ENCODE measurements at places on chromosomes 1 and 21.

DNA sequence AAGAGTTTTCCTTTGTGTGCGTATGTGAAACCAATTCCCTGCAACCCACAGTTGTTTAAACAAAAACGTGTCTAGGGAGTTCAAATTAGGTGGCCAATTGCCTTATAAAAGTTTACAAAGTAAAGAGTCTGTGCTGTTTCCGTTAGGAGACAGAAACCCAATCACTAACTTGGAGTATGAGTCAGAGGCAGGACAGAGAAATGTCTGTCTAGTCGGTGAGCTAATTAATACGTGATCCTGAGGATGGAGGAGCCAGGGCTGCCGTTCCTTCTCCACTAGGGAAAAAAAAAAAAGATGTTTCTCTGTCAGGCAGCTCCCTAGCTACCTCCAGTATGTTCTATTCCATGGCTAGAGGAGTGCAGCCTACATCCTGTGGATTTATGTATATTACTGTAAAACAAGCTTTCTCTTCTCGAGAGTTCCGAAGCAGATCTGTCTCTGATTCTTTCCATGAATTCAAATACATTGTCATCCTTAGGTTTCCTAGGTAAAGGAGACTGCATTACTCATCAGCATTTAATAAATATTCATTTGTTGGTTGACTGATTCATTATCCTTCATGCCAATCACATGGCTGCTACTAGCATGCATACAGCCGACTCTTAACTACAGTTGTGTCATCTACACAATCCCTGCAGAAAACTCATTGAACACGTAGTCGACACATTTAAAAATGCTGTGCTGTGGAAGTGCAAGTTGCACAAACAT lies 430.6 kb downstream of the KIF26B start:
- no peak for DNase-seq

DNA sequence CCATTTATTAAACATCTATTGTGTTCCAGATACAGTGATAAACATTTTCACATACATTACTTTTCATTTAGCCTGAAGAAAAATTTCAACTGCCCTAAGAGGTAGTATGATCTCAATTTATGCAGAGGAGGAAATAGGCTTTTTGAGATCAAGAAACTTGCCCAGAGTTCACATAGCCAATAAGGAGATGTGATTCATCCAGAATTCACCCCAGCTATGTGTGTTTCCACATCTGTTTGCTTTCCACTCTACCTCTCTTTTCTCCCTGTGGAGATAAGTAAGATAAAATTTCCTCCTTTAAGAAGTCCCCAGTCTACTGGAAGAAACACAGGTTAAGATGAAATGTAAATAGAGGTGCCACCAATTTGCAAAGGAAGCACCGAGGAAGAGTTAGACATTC lies 199.7 kb upstream of the C8B start:
- DNase-seq: no peak

DNA sequence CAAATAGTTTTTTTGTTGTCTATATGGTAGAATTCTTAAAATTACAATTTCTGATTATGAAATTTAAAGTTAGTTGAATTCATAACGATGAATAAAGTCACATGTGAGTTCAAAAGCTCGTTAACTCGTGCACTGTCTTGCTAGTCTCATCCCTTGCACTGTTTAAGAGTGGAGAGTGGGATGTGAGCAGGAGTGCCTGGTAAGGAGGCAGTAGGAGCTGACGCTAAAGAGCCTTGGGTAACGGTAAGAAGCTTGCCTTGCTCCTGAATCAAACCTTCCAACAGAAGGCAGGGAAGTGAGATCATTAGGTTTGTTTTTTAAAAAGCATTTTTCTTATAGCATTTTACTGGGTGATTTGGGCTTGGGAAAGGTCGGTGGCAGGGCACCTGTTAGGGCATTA lies 2.3 kb upstream of the FASLG start:
- no peak for DNase-seq

GRCh38 chr1:45687754-45688740 lies at the start of gene TMEM69:
TMEM69 (plus strand) TSS chr1:45688181; CDS start chr1:45691069, 2,888 bp downstream.
- DNase-seq: peak; percentile 75

Data from activated CD4-positive, alpha-beta T cell treated with anti-CD3 and anti-CD28 coated beads for 4 hours (primary cell).